ENCODE measurements at places on chromosomes 12 and 14.

DNA sequence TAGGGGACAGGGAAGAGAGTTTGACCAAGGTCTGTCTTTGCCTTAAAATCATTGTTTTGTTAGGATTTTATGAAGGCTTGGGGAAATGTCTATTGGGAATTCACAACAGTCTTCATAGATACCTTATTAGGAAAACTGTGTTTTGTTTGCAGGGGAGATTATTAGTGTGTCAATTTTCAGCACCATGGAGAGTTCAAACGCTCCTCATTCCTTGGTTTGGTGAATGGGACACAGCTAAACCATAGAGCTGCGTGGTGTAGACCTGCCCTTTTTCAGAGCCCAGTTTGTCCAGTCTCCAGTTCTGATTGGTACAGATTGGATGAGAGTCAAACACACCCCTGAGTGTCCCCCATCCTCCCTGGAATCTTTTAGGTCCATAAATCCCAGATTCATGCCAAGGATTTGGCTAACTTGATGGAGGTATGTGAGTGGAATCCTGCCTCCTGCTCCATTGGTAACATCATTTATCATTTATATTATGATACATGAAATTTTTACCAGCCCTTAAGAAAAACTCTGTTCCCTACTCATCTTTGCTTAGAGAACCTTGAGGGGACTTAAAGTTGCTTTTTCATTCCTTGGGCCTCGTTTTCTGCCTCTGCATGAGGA is 12.0 kb downstream of the NGDN start:
- no peak for DNase-seq

DNA sequence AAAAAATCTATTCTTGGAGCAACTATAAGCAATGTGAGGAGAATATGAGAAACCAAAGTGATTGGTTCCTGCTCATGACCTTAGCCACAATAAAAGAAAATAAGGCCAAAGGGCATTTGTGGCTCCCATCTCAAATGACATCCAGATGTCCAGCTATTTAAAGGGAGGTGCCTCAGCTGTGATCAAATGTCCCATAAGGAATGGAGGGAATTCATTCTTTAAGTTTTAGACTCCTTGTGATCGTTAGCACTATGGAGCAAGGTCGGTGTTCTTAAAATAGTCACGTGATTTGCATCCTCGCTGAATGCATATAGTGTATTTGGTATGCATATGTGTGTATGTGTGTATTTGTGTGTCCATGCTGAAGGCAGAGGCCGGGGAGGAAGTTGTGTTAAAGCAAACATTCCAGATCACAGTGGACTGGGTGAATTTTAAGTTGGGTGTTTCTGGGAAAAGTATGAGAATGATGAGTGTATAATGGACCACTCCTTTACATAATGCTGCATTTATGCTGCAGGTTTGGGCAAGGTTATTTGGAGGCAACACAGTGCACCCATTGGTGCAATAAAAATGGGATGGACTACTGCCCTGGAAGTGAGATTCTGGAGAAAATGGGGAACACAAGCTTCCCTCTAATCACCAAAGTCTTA is 5.6 kb upstream of the E2F7 start:
- DNase-seq, result no peak

DNA sequence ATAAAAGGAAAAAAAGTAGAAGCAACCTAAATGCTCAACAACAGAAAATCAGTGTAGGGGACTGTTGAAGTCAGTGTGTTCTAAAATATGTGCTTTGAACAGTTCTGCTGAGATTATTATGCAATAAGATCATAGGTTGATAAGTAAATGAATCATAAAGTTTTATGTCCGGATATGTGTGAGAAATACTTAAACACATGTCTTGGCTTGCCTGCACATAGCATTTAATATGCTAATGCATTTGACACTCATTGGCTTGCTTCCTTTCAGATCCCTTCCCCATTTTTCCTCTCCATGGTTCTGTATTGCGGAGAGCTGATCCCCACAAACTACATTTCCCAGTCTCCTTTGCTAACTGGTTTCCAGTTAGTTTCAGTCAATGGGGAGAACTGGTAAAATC is 573.8 kb upstream of the TBX3 start:
- no peak for DNase-seq

DNA sequence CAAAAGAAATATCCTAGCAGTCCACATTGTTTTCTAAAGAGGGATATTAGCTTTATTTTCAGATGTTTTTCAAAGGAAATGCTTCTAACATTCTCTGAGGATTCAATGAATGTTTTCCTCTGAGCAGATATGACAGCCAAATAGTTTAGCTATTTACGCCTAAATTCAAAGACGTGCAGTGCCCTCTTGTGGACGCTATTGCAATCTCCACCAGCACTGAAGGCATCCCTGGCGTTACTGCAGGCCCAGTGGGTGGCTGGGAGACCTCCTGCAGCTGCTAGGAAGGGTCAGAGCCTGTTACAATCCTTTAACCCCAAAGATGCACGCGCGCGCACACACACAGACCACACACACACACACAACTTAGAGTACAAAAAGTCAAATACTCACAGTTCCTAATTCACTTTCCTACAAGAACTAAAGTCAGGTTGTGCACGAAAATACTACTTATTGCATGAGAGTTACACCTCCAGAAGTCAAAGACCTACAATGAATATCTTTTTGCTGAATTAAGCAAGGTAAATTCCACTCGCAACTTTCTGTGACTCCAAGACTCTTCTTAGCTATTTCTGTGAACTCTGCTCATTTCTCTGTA is 589.3 kb upstream of the TMEM132C start:
- DNase-seq, result peak; percentile 26

- DNase-seq, result no peak
Observed at GRCh38 chr14:46054526-46054925, 597.1 kb downstream of the RPL10L start.

GRCh38 chr14:103721334-103722120 is 5.9 kb downstream of the ZFYVE21 start:
- DNase-seq, result no peak

DNA sequence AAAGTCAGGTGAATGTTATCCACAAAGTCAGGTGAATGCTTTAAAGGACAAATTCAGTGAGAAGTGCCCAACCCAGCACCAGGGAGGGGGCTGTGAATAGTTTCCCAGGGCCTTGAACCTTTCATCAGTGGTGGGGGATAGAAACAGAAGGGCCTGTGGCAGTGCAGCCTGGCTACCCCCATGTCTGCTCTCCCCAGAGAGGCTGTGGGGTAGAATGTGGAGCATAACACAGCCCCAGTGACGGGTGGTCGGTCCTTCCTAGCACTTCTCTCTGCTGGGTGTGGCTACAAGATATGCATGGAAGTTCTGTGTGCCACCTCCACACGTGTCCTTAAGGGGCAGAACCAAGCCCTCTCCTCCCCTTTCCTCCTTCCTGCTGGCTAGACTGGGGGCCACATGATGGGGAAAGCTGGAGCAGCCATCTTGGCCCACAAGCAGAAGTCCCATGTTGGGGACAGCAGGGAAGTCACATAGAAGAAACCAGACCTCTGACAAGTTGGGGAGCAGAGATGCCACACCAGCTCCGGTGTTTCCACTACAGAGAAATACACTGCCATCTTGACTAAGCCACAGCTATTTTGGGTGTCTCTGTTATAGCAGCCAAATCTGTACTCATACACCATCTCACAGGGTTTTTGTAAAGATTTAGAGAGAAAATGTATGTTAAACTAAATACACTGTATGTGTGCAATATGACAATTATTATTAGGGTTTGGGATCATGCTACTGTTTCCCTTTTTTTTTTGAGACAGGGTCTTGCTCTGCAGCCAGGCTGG is 17.0 kb downstream of the RITA1 start:
- DNase-seq, result no peak

- DNase-seq, result no peak
Observed at GRCh38 chr12:110636516-110636915, 22.6 kb downstream of the TCTN1 start.

GRCh38 chr12:124365726-124366430 is 71.0 kb downstream of the RFLNA start:
- no peak for DNase-seq

DNA sequence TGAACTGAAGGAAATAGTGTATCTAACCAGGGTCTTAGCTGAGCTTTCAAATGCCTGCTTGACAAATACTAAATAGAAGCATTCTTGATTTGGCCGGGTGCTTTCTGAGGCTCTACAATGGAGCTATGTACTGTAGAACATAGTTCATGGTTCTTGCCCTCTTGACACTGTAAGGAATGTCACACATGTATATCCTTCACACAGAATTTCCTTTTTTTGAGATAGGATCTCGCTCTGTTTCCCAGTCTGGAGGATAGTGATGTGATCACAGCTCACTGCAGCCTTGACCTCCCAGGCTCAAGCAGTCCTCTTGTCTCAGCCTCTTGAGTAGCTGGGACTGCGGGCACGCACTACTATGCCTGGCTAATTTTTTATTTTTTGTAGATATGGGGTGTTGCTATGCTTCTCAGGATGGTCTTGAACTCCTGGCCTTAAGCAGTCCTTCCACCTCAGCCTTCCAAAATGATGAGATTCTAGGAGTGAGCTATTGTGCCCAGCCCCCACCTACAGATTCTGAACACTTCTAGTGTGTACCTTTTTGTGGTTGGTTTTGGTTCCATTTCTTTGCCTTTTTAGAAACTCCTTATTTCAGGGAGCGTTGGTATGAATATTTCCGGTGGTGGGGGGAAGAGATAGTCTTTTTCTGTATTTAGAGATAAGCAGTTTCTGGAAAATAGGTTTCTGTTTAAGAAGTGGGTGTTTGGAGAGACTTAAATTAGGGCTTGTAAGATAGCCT is 4.2 kb downstream of the MLXIP start:
- no peak for DNase-seq
